Dorsolateral prefrontal cortex (tissue), 122 donors: ENCODE measurements at places on chromosomes 1 and 21. TPM values are rescaled to one million over a fixed set of nuclear protein-coding genes. Genes with fewer than 3 reads are reported as not detected.

The GPR153 gene
- total RNA-seq, result 7.6 TPM

The GREM2 gene
- 5.2 TPM for total RNA-seq

The CR2 gene
- total RNA-seq, result 0.31 TPM

The KLHL21 gene
- 59.5 TPM for total RNA-seq

The CHIA gene
- not detected for total RNA-seq

The COL8A2 gene
- 2.1 TPM for total RNA-seq

The ADAMTS4 gene
- total RNA-seq, result 6.4 TPM

The ACTL8 gene
- not detected for total RNA-seq

The FAM177B gene
- not detected for total RNA-seq

The UBL4B gene
- total RNA-seq, result not detected

The ATP1A4 gene
- total RNA-seq, result 1.5 TPM

The MROH7 gene
- total RNA-seq, result 29.5 TPM

The HDGF gene
- total RNA-seq, result 90.6 TPM

The EDARADD gene
- 0.25 TPM for total RNA-seq

- no peak for DNase-seq
These were observed 579.8 kb upstream of the PKN2 start for GRCh38 chr1:88104236-88104635.

GRCh38 chr1:81800695-81801650 lies at the start of gene ADGRL2:
ADGRL2 (plus strand) TSS chr1:81800934; CDS start chr1:81836985, 36,051 bp downstream.
- DNase-seq, result peak; percentile 58

GRCh38 chr1:17922833-17923232 lies 167.7 kb downstream of the ACTL8 start:
- peak; percentile 80 for DNase-seq

- no peak for DNase-seq
These were observed 1323.2 kb downstream of the AMY1C start for GRCh38 chr1:105072850-105073249.

DNA sequence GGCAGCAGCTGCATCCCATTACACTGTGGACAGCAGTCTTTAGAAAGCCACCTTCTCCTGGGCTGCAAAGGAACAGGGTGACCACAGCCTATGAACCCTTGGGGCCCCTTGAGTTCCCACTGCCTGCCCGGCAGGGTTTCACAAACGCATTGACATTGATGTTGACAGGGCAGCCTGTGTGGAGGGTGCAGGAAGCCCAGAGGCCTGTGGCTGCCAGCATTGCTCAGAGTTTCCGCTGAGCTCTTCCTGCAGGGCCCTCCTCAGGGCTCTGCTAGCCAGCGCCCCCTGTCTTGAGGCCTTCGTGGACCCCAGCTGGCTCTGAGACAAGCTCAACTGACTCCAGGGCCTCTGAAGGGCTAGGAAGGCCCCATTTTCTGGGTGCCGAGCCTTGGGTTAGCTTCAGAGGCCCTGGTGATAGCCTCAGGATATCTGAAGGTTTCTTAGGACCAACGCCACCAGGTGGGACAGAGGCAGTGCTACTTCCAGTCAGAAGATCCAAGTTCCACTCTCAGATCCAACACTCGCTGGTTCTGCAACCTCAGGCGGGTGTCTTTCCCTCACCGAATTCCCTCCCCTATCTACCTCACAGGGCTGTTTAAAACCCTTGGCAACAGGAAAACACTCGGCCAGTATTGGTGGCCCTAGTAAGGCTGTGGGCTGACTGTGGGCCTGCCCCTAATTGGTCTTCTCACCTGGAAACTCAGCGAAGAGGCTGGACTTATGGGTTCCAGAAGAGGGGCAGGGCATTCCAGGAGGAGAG lies 27.2 kb upstream of the EPS8L3 start:
- peak; percentile 42 for DNase-seq

- DNase-seq, result no peak
These were observed 457.9 kb downstream of the BRINP3 start for GRCh38 chr1:190019717-190020116.

DNA sequence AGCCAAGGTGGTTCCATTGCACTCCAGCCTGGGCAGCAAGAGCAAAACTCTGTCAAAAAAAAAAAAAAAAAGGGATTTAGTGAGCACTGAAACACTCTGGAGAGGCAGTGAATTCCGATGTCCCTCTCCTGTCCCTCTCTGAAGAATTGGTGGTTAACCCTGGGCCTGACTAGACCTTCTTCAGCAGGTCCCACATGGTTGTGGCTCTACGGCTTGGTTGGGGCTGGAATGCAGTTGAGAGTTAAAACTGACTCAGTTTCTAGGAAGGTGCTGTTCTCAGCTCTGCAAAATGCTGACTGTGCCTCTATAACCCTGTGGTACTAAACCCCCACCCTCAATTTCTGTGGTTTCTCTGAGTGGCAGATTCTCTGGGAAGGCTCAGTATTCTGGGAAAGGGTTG lies 173.3 kb downstream of the SEC16B start:
- DNase-seq, result no peak

- DNase-seq, result no peak
These were observed 637 bp downstream of the LYPLA2 start for GRCh38 chr1:23791516-23792047.

- DNase-seq, result no peak
These were observed 4.8 kb downstream of the PLA2G5 start for GRCh38 chr1:20074725-20075171.

DNA sequence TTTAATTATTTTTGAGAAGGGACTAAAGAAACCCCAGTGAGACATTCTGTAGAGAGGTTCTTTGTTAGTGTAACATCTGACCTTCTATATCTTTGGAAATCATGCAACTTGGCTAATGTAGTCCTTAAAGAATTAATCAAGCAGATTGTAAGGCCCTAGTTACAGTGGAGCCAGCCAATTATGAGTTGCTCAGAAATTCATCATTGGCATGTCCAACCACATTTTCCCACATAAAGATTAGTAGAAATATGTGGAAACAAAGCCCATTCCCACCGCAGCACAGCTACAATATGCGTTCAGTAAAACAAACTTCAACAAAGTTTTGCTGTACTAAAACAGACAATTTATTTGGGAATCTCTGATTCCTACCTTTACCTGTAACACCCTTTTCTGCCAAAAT lies 27.8 kb downstream of the WNT2B start:
- DNase-seq, result no peak

DNA sequence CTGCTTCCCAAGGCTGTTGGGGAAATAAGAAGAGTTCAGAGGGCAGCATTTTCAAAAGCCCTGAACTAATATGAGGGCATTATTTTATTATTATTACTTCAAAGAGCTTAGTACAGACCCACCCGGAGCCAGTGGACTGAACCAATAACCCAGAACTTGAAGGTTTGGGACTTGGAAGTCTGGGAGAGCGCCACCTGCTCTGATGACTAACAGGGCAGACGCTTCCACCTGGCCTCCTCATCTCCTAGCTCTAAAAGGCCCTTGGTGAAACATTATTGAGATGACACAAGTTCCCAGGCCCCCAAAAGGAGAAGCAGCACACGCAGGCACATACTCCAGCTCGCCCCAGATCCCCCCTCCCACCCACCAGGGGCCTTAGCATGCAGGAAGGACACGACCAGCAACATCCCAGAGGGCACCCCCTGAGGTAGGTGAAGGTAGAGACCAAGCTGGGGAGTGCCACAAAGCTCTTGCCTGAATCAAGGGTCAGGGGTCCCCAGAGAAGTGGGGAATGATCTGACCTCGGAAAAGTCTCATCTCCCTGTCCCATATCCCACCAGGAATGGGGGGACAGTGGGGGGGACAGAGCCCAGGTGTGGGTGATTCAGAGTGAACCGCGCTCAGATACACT lies 1.3 kb downstream of the DLGAP3 start:
- no peak for DNase-seq

DNA sequence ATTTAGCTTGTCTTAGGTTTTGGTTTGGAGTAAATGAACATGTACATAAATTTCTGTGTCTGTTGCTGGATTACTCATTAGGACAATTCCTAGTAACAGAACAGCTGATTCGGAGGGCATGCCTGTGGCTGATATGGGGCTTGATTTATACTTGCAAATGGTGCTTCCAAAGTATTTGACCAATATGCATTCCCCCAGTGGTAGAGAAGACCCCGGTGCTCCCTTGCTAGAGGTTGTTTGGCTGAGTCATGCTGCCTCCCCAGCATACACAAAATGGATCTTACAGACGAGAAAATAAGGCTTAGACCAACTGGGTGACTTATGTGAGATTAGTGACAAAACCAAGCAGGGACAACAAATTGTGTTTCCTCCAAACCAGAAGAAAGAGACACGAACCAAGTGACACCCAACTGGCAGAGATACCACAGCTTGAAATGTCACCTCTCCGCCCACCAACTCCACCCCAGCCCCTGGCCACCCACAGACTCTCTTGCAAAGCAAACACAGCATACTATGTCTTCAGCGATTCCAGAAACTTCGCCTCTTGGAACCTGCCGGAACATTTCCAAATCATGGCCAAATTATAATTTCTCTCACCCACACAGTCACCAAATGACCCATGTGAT lies 75.9 kb upstream of the ETS2 start:
- no peak for DNase-seq

GRCh38 chr1:43949678-43950077 lies 2.9 kb downstream of the IPO13 start:
- no peak for DNase-seq

- no peak for DNase-seq
These were observed 568.4 kb downstream of the PLA2G4A start for GRCh38 chr1:187396929-187397796.

- no peak for DNase-seq
These were observed 118.1 kb upstream of the GADD45A start for GRCh38 chr1:67566803-67567377.

GRCh38 chr1:213381572-213382084 lies 330.6 kb downstream of the RPS6KC1 start:
- peak; percentile 42 for DNase-seq

GRCh38 chr1:200242110-200243041 lies 167.5 kb downstream of the ZNF281 start:
- DNase-seq, result no peak

DNA sequence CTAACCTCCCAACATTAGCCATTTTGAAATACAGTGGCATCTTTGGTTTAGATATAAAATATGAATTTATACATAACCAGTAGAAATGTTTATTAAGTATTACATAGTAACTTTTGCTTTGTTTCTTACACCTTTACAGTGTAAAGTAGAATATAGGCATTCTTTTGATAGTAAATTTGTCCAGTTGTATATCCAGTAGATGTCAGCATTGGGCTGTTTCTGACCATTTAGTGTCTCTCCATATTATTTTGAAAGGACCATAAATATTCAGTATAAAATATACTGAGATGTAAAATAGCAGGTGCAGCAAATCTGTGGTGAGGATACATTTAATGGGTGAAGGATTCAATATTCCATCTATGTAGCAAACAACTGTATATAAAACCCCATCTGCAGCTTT lies 115.8 kb upstream of the ZRANB2 start:
- no peak for DNase-seq

GRCh38 chr1:111221276-111221632 lies 6.3 kb upstream of the CHI3L2 start:
- DNase-seq, result no peak

DNA sequence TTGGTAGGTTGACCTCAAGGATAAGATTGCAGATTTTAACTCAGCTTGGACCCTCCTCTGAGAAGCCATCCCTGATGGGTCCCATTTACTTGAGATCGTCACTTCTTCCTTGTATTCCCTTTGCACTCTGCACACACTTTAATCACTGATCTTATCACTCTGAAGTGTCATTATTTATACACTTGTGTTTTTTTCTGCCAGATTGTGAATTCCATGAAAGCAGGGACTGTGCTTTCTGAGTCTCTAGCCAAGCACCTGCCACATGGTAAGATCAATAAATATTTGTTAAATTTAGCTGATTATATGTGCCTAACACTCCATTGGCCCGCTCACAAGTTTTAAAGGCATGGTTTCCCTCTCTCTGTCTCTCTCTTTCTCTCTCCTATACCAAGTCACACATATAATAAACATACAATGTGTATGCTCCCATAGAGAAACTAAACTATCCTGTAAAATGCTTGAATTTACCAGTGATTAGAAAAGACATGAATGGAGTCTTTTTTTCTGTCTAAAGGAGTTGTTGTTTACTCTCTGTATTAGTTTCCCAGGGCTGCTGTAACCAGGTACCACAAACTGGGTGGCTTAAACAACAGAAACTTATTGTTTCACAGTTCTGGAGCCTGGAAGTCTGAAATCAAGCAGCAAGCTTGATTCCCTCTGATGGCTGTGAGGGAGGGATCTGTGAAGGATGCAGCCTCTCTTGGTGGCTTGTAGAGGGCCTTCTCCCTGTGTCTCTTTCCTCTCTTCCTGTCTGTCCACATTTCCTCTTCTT lies 105.2 kb upstream of the GADD45A start:
- DNase-seq, result no peak

DNA sequence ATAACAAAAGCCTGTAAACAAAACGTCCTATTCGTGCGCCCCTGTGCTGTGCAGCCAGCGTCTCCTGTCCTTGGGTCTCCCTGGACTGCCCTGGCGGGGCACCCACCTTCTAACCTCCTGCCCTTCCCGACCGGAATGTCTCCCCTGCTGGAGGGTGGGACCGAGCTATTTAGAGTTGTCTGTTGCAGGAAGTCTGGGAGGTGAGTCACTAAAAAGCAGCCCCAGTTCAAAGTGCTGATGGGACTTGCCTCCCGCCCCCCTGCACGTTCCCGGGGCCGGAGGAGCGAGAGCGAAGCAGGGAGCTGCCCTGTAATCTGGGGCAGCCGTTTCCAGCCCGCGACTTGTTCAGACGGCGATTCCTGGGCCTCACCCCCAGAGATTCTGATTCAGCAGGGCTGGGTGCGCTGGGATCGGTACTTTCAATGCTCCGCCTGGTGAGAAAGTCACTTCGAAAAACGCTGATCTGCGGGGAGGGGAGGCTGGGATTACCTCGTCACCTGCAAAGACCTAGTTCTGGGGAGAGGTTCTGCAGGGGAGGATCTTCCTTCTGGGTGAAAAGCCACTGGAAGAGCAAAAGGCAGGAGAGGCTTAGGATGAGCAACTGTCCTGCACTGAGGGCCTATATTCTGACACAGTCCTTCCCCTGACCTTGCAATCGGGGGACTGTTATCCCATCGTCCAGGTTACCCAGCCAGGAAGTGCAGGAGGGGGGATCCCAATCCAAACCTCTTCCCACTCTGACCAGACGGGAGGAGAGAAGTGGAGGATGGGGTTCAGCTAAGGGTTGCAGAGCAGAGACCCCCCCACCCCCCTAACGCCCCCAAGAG lies 1.2 kb upstream of the DHRS3 start:
- no peak for DNase-seq

DNA sequence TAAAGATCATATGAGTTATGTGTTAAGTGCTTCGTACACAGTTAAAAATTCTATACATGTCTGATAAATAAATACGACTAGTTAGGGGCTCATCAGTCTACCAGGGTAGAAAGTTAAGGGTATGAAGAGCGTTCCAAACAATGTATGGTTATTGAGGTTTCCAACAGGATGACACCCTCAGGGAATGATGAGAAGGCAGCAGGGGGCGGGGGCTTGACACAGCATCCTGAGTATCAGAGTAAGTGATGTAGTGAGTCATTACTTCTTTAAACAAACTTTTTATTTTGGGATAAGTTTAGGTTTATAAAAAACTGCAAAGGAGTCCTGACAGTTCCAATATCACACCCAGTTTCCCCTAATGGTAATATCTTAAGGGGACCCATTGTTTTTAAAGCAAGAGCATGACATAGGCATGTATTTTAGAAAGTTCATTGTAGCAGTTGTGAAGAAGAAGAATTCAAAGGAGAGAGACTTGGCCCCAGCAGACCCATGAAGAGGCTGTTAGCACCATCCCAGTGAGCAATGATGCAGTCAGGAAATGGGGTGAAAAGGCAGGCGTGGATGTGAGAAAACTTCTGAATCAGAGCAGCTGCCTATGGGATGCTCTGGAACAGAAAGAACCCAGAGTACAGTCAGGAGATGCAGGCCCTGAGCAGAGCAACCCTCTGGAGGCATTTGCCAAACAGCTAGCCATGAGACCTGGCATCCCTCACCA lies 15.0 kb upstream of the PSMB2 start:
- DNase-seq, result no peak

GRCh38 chr1:84635429-84635828 lies 54.8 kb downstream of the SSX2IP start:
- no peak for DNase-seq

GRCh38 chr1:37814252-37814651 lies 6.2 kb upstream of the YRDC start:
- peak; percentile 43 for DNase-seq
